ENCODE measurements at places on chromosomes 13 and 19. TPM values are rescaled to one million over a fixed set of nuclear protein-coding genes. Genes with fewer than 3 reads are reported as not detected.

PNMA8A gene
- total RNA-seq, result 21.4 TPM

TMEM38A gene
- total RNA-seq, result 129 TPM

SLC10A2 gene
- total RNA-seq, result not detected

SPC24 gene
- 12.0 TPM for total RNA-seq

ZIC2 gene
- not detected for total RNA-seq

ZNF66 gene
- 13.6 TPM for total RNA-seq

LILRA1 gene
- total RNA-seq, result not detected

IL17D gene
- 7.3 TPM for total RNA-seq

SYCN gene
- total RNA-seq, result not detected

NEK3 gene
- 4.7 TPM for total RNA-seq

ZSWIM4 gene
- total RNA-seq, result 2.6 TPM

ZNF440 gene
- total RNA-seq, result 6.3 TPM

LGALS14 gene
- not detected for total RNA-seq

ZNF582 gene
- 4.2 TPM for total RNA-seq

NTN5 gene
- total RNA-seq, result under 0.01 TPM
